ENCODE measurements at places on chromosomes 1 and 21. TPM values are rescaled to one million over a fixed set of nuclear protein-coding genes. Genes with fewer than 3 reads are reported as not detected.

- no peak for DNase-seq
Measured at GRCh38 chr1:55153031-55153430, 62.1 kb downstream of the USP24 start.

- DNase-seq = no peak
Measured at GRCh38 chr1:172338295-172338735, 82.2 kb upstream of the C1orf105 start.

DNA sequence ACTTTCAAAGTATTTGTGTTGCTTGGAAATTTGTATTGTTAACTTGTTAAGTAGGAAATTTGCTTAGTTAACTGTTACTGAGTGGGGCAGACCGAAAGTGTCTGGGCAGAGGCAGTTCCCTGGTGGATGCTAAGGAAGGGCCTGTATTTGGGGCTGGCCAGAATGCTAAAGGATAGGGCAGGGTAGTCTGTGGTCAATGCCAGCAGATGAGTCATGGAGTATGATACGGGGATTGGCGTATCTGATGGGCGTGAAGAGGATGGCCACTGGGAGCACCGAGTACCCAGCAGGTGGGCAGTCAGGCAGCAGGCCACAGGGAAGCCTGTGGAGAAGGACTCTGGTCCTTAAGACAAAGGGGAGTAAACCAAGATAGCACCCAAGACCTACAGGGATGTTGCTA, 46.6 kb upstream of the SCAF4 start:
- no peak for DNase-seq

GRCh38 chr1:11531314-11531870, 52.4 kb downstream of the DISP3 start:
- no peak for DNase-seq

GRCh38 chr1:183230413-183230812, 44.3 kb downstream of the LAMC2 start:
- DNase-seq = no peak

Gene RSPH1
- polyA plus RNA-seq = 1.1 TPM

- DNase-seq = no peak
Measured at GRCh38 chr21:39593522-39593921, 19.2 kb upstream of the B3GALT5 start.

Gene CELA2A
- polyA plus RNA-seq = not detected

GRCh38 chr1:81921851-81922462, 121.2 kb downstream of the ADGRL2 start:
- DNase-seq = no peak

- no peak for DNase-seq
Measured at GRCh38 chr1:20753589-20753988, 21.1 kb upstream of the SH2D5 start.

Measured in SK-N-SH (cell line).